HFFc6 (cell line): ENCODE measurements at places on chromosomes 11 and 22.
A peak's percentile ranks its signal among the peaks of the same experiment; 100 is the strongest.

DNA sequence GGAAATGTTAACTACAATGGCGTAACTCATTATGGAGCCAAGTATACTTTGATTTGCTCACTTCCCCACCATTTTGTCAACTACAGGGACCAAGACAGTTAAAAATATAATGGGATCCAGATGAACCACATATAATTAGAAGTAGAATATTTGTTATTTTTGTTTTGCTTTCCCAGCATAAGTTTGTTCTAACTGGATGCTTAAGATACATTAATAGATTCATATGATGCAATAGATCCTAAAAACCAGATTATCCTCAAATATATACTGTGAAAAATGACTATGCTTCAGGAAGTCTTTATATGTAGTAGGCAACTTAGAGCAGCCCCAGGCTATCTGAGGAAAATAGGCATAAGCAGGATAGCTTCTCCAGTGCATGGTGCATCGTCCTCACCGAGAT lies 38.3 kb downstream of the SESN3 start:
- H3K36me3 ChIP-seq = no peaks in the 10 kb centered on the region
- no peak overlapping the region for H3K27ac ChIP-seq
- H3K4me3 ChIP-seq = no peak overlapping the region
- H3K27me3 ChIP-seq = peaks cover 1% of the 10 kb centered on the region

DNA sequence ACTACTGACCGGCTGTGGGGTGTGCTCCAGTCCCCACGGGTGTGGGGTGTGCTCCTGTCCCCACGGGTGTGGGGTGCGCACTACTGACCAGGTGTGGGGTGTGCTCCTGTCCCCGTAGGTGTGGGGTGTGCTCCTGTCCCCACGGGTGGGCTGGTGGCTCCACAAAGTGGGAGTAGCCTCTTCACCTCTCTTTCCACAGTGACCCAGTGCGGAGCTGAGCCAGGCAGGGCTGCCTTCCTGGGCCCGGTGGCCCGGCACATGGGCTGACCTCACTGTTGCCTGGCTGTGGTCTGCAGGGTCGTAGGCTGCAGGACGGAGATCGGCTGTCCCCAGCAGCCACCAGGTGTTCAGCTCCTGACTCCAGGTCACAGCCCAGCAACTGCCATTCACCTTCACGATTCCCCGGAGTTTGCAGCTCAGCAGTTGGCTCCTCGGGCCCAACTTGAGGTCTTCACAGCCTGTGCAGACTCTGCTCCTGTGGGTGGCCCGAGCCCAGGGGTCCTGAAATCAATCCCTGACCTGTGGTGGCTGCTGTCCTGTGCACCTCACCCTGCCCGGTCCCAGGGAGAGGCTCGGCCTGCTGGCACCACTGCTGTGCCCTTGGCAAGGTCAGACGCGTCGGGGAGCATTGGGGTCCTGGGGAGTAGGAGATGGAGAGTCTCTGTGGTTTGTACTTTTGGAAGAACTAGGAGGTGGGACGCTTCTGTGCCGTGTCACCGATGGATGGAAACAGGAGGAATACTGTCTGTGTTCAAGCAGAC lies 414.3 kb downstream of the TBC1D22A start:
- H3K4me3 ChIP-seq = no peak overlapping the region
- no peak for DNase-seq
- H3K4me1 ChIP-seq = no peaks in the 10 kb centered on the region
- H3K27me3 ChIP-seq = peaks cover 6% of the 10 kb centered on the region

GRCh38 chr11:98107736-98108135 lies 913.0 kb upstream of the CNTN5 start:
- no peaks in the 10 kb centered on the region; the same call in 1 of the 2 replicates for H3K27me3 ChIP-seq
- H3K4me1 ChIP-seq = no peaks in the 10 kb centered on the region; the same call in 1 of the 2 replicates
- no peak overlapping the region; the same call in 1 of the 2 replicates for H3K4me3 ChIP-seq

DNA sequence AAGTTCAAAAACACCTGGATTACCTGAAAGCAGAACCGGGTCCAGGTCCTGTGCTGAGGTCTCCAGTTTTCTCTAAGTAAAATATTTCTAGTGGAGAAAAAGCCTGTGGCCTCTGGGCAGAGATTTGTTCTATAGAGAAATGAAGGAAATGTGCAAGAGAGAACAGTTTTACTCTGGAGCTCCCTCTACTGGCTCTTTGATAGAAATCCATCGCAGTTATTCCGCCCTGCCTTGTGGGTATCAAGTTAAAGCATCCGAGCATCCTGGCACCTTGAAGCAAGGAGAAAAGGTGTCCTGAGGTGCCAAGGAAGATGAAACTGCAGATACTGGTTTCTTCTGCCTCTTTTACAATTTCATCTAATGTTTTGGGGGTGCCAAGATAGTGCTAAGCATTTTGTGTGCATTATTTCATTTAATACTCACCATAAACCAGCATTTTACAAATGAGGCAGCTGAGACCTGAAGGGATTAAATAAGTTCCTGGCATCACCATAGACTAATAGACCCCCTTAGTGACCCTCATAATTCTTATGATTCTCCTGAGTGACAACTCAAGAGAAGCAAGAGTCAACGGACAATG lies 113.1 kb upstream of the HSD17B12 start:
- H3K27me3 ChIP-seq = peaks cover 36% of the 10 kb centered on the region
- H3K36me3 ChIP-seq = no peaks in the 10 kb centered on the region
- no peak overlapping the region for H3K4me3 ChIP-seq
- DNase-seq = peak; percentile 44
- no peaks in the 10 kb centered on the region for H3K4me1 ChIP-seq

GRCh38 chr22:48438096-48438495 lies 1389.6 kb downstream of the BRD1 start:
- no peaks in the 10 kb centered on the region for H3K4me1 ChIP-seq
- peaks cover 21% of the 10 kb centered on the region for H3K36me3 ChIP-seq
- no peak for DNase-seq
- no peak overlapping the region for H3K4me3 ChIP-seq
- no peak overlapping the region for H3K27ac ChIP-seq

GRCh38 chr11:48056325-48057183 lies 76.2 kb downstream of the PTPRJ start:
- no peaks in the 10 kb centered on the region for H3K36me3 ChIP-seq
- no peak for DNase-seq
- no peak overlapping the region for H3K4me3 ChIP-seq

DNA sequence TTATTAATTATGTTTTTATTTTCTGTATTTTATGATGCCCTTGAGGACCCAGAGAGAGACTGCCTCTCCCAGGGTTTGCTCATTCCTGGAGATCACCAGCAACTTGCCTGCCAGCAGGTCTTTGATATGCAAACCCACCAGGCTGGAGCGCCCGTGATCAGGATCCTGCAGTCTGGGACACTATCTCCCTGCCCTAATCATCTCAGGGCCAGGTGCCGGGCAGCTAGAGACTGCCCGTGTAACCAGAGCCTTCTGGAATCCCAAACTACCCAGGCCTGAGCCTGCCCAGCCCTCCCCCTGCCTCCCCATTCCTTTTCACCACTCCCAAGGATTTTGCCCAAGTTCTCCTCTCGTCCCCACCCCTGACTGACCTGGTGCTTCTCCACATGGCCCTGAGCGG lies 52.2 kb upstream of the B3GAT1 start:
- H3K4me1 ChIP-seq = no peaks in the 10 kb centered on the region
- no peak for DNase-seq
- no peaks in the 10 kb centered on the region for H3K36me3 ChIP-seq
- no peak overlapping the region for H3K27ac ChIP-seq
- H3K4me3 ChIP-seq = no peak overlapping the region

GRCh38 chr22:32411402-32411801 lies 645 bp downstream of the RTCB start:
- H3K36me3 ChIP-seq = peaks cover 15% of the 10 kb centered on the region
- H3K27ac ChIP-seq = peak overlapping the region; percentile 90
- H3K27me3 ChIP-seq = peaks cover 6% of the 10 kb centered on the region
- peak; percentile 15 for DNase-seq
- H3K4me1 ChIP-seq = peaks cover 27% of the 10 kb centered on the region

DNA sequence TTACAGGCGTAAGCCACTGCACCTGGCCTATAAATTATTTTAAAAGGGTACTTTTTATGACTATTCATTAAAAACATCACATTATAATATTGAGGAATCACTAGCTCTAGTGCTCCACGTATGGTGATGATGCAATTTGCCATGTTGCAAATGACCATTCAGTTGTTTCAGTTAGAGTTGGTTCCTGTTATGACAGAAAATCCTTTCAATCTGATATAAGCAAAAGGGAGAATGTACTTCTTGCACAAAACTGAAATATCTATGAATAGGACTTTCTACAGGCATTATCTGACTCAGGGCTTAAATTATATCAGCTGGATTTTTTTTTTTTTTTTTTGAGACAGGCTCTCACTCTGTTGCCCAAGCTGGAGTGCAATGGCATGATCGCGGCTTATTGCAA lies 45.6 kb upstream of the RRM1 start:
- DNase-seq = no peak
- peaks cover 14% of the 10 kb centered on the region for H3K4me1 ChIP-seq
- 0 out of 2 replicates have a peak, but pooled peaks cover 4% of the 10 kb centered on the region for H3K36me3 ChIP-seq
- no peaks in the 10 kb centered on the region for H3K27me3 ChIP-seq
- H3K4me3 ChIP-seq = no peak overlapping the region

- peak overlapping the region; percentile 38 for H3K4me3 ChIP-seq
- peak; percentile 90 for DNase-seq
- peaks cover 4% of the 10 kb centered on the region for H3K36me3 ChIP-seq
- peaks cover 60% of the 10 kb centered on the region for H3K4me1 ChIP-seq
These were observed 143.7 kb downstream of the SNX19 start for GRCh38 chr11:130772266-130773227.

- H3K36me3 ChIP-seq = no peaks in the 10 kb centered on the region
- H3K4me1 ChIP-seq = peaks cover 16% of the 10 kb centered on the region
- DNase-seq = no peak
- H3K27me3 ChIP-seq = no peaks in the 10 kb centered on the region; the same call in none of the 2 replicates
These were observed 29.0 kb downstream of the MMP13 start for GRCh38 chr11:102926517-102926916.
